GM12864 (cell line): ENCODE measurements at places on chromosomes 6 and 20.

- no peak for DNase-seq
Measured at GRCh38 chr20:24208652-24209051, 220.1 kb upstream of the GGTLC1 start.

DNA sequence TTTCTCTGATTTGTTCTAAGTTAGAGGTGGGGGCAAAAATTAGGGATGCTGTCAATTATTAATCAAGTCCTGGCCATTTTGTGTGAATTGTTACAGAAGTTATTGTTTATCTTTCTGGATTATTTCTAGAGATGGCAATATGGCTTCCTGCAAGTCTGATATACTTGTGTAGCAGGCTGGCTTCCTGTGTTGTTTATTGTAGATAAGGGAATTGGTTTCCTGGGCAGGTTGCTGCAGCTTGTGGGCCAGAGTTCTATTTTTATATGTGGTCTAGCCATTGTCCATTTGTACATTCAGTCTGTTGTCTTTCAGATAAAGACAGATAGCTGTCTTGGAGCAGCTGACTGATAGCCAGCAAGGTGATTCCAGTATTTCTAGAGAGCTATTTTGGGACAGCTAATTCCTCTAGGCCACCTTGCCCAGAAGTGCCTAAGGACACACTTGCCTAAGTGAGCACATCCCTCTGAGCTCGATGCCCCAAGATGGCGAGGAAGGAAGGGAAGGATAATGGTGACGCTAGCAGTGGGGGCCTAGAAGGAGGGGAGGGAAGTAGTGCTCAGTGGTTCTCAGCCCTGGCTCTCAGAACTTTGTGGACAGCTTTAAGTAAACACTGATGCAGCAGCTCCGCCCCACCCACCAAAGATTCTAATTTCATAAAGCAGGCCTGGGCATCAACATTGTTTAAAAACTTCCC is 25.5 kb downstream of the DDO start:
- no peak for DNase-seq

DNA sequence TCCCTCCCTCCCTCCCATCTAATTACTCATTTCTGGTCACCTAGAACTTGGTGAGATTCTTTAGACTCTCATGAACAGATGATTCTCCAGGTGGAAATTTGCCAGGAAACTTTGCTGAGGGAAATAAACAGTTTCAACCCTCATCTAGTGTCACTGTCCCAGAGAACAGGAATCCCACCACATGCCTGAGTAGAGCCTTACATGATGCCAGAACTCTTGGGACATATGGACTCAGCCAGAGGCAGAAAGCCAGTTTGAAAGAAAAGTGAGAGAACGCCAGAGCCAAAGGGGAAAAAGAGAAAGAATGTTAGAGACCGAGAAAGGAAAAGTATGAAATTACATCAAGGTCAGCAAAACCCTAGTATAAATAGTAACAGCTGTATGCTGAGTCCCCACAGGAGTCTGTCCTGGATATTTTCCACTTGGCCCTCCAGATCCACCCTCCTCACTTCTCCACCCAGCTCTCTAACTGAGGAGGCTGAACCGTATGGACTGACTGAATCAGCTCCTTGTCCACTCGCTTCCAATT is 127.5 kb upstream of the COL21A1 start:
- DNase-seq, result no peak

DNA sequence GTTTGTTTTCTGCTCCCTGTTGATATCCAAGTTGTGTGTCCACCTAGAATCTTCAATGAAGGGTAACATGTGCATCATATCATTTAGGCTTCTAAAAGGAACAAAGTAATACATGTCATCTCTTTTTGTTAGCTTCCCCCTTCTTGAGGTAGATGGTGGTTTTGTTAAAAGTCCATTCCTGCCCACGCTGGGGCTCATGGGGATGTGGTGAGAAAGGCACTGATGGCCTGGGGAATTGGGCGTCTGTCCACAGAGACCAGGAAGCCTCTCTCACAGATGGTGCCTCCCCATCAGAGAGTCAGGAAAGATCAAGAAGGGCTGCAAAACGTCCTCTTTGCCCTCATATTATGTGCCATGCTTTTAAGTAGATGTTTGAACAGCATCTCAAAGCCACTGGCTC is 32.5 kb downstream of the GNAS start:
- no peak for DNase-seq

GRCh38 chr6:98560841-98561240 is 273.5 kb upstream of the POU3F2 start:
- DNase-seq, result no peak

GRCh38 chr6:113980937-113981554 is 10.1 kb upstream of the HDAC2 start:
- DNase-seq, result no peak
